NCI-H1105 (cell line): ENCODE measurements at places on chromosomes 13 and 19.

DNA sequence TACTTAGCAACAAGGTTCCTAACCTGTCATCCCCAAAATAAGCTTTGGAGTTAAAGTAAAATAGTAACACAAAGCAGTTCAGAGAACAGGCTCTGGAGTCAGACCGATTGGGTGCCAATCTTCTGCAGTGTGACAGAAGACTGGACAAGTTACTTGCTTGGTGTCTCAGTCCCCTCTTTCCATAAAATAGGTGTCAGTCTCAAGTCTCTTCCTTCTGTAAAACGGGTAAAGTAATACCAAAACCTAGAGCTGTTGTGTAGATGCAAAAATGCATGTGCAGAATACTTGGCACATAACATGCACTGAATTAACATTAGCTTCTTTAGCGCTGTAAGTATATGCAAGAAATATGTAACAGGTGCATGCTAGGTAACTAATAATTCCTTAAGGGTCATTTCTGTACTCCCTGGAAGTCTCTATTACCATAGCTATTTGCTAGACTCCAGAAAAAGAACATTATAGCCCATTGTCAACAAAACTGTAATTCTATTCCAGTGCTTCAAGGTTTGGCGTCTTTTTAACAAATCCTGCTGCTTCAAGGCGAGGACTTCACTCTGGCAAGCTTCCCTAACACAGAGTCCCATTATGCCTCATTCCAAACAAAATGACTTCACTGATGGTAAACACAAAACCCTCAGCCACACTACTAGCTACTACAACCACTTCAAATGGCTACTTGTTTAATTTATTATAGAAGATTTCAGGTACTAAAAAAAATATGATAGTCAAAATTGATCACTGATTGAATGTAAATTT, 32.8 kb downstream of the ELF1 start:
- no peak for DNase-seq

- DNase-seq = no peak
These were observed 4.3 kb downstream of the GRK1 start for GRCh38 chr13:113671066-113672001.

GRCh38 chr19:50475736-50476223, 527 bp upstream of the EMC10 start:
- no peak for DNase-seq

DNA sequence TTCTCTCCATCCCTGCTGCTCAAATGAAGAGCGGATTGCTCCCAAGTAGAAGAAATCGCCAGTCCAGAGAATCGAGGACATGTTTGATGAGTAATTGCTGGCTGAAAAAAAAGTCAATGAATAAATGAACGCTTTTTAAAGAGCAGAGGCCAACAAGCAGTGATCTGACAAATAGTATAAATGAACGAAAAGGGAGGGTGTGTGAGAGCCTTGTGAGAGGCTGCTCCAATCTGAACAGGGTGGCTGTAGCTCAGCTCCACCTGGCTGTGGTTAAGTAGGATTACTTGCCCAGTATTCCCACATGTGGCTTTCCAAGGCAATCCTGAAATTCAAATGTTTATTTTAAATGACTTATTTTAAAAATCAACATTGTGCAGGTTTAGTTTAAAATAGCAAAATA, 117.1 kb downstream of the TSHZ3 start:
- DNase-seq = no peak

DNA sequence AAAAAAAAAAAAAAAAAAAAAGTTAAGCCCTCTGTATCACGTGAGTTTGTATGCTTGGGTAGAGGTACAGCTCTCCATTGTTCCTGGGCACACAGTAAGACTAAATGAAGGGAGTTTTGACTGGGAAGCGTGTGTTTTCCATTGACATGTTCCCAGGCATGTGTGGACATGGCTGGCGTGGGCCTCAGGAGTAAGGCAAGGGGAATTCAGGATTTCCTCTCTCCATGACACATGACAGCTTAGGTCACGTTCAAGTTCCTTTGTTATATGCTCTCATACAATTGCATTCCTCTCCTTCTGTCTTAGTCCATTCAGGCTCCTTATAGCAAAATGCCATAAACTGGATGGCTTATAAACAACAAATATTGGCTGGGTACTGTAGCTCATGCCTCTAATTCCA, 17.1 kb upstream of the MAP3K10 start:
- no peak for DNase-seq

GRCh38 chr13:60242043-60242595, 78.4 kb upstream of the DIAPH3 start:
- DNase-seq = no peak

DNA sequence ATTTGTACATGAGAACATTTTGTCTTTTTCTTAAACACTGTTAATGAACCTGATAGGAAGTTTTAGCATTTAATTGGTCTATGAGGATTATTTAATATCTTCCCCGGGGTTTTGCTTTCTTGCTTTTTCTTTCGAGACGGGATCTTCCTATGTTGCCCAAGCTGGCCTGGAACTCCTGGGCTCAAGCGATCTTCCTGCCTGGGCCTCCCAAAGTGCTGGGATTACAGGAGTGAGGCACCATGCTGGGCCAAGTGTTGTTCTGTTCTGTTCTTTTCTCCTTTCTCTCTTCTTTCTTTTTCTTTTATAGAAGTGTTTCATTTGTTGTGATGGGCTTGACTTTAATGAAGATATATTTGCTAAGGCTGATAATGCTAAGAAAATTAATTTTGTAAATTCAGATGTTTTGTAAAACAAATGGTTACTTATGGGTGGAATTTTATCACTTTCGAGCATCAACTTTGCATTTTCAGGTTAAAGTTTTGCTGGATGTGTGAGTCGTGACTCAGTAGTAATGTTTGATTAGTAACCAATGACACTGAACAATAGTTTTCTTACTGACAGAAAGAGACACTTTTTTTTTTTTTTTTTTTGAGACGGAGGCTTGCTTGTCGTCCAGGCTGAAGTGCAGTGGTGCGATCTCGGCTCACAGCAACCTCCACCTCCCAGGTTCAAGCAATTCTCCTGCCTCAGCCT, 2.2 kb downstream of the PAN3 start:
- DNase-seq = no peak

DNA sequence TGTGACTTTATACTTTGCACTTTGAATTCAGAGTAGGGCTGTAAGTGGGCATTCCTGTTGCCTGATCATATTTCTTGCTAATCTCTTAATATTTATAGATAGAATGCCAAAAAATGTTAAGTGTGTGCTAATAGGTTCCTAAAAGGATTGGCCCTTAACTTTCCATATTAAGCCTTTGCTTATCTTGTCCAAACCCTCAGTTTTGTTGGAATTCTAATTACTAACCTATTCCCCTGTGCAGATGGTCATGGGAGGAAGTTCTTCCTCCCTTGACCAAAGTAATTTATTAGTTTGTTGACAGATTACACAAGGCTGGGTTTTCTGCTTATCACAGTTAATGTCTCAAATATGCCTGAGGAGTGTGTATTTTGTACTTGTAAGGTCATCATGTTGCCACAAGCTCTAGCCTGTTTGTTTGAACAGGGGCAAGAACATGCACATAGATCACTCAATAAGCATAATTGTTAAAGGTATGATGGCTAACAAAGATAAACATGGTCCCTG, 541.1 kb upstream of the SPRY2 start:
- DNase-seq = peak; percentile 50

GRCh38 chr13:93996481-93996880, 483.0 kb downstream of the DCT start:
- no peak for DNase-seq

GRCh38 chr13:29230299-29230845, 365.1 kb downstream of the SLC7A1 start:
- no peak for DNase-seq

- no peak for DNase-seq
These were observed 3.2 kb upstream of the LGALS13 start for GRCh38 chr19:39599116-39599515.

GRCh38 chr13:77425705-77426104, 98.8 kb upstream of the MYCBP2 start:
- no peak for DNase-seq

- DNase-seq = no peak
These were observed 31.3 kb downstream of the GRIK5 start for GRCh38 chr19:42038666-42039065.

DNA sequence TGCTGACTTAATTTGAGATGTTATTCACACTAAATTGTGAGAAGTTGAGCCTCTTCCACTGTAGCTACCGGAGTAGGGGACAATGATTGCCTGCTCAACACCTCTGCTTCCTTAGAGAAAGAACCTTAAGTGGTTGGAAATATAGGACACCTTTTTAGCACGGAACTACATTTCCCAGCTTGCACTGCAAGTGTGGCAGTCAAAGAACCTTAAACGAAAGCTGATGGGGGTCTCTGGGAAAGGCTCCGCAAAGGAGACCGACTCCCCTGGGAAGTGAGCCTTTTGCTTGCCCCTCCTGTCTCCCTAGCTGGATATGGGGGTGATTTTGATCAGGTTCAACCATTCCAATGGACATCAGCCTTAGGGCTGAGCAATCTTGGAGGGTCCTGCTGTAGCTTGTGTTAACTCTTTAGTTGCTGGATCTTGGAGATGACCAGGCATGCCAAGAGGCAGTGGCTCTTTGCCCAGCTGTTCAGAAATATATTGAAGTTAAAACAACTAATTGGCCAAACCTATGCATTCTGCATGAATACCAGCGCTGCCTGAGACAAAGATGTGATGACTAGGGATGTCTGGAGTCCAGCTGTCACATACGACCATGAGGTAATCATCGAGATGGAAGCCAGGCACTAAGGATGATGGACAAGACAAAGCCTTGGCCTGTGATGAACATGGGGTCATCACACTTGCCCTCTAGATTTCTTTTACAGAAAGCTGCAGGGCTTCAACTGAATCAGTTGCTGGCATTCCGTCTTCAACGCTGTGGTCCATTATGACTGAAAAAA, 286.5 kb downstream of the FOXO1 start:
- DNase-seq = no peak

DNA sequence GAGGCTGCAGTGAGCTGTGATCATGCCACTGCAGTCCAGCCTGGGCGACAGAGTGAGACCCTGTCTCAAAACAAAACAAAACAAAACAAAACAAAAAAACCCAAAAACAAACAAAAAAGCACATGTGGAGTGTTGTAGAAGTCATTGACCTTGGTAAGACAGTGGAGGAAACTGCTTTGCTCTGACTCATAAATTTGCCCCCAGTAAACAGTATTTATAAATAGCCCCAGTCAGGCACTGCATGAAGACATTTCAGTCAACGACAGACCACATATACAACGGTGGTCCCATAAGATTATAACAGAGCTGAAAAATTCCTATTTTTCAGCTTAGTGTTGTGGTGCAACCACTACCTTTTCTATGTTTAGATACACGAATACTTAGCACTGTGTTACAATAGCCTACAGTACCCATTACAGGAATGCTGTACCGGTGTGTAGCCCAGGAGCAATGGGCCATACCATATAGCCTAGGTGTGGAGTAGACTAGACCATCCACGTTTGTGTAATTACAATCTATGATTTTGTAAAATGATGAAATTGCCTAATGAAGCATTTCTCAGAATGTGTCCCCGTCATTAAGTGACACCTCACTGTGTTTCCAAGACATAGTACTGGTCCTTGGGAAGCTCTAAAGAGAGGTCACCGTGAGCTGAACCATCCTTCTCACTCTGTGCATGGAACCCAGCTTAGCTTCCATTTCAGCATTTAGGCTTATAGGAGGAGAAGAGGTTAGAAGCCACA, 1.1 kb downstream of the ARL11 start:
- DNase-seq = no peak

DNA sequence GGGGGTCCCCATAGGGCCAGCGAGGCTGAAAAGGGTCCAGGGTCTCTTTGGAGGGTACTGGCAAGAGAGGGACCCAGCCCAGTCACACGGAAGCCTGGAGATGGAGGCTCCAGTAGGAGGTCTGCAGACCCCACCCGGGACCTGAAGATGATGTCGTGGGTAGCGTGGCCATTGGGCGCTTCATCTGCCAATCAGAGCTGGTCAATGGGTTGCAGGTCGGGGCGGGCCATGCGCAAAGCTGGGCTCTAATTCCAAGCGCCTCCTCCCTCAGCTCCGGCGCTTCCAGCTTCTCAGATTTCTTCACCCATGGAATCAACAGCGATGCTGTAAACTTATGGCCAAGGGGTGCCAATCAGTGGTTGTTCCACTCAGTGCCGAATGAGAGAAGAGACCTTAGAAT, 10.9 kb downstream of the SIGLEC12 start:
- no peak for DNase-seq

DNA sequence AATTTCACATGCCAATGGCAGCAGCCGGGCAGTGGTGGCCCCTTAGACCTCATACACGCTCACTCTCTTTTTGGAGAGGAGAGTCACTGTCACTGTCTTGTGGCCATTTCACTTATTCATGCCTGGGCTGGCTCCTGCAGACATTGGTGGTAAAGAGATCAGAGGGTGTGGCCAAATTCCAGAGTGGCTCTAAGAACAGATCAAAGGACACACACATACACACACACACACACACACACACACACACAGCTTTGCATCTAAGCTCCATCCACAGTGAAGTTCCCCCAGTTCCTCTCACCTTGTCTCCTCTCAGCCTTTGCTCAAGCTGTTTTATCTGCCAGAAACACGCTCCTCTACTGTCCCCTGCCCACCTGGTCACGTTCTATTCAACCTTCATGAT, 46.5 kb upstream of the KPNA3 start:
- no peak for DNase-seq

DNA sequence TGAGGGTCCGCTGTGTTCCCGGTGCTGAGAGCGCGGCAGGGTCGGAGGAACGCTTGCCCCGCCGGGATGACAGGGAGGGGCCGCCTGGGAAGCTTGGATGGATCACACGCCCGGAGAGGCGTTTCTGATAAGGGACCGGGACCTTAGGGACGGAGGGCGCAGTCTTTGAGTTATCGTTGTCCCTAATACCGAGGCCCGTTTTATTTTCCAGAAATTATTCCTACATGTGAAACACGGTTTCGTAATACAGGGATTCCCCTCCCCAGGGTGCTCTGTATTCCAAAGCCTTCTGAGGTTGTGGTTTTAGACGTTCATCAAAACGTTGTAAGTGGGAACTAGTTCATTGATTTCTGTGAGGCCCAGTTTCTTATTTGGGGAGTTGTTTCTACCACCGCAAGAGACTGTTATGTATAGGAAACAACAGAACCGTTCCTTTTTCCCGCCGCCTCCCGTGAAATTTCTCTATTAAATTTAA, 752 bp downstream of the PDCD5 start:
- peak; percentile 5 for DNase-seq

DNA sequence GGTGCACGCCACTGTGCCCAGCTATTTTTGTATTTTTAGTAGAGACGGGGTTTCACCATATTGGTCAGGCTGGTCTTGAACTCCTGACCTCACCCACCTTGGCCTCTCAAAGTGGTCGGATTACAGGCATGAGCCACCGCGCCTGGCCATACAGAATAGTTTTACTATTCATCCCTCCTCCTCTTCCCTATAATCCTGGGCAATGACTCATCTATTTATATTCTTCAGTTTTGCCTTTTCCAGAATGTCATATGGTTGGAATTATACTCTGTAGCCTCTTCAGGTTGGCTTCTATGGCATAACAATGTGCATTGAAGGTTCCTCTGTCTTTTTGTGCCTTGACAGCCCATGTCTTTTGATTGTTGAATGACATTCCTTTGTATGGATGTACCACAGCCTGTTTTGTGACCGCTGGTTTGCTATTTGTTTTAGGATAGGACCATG, 22.2 kb upstream of the LRP3 start:
- no peak for DNase-seq
